ENCODE measurements at places on chromosomes 5 and 9.

GRCh38 chr5:169942181-169942580 lies 38.1 kb downstream of the INSYN2B start:
- no peak for DNase-seq

GRCh38 chr5:156893517-156893916 lies 43.4 kb downstream of the PPP1R2B start:
- DNase-seq: no peak

DNA sequence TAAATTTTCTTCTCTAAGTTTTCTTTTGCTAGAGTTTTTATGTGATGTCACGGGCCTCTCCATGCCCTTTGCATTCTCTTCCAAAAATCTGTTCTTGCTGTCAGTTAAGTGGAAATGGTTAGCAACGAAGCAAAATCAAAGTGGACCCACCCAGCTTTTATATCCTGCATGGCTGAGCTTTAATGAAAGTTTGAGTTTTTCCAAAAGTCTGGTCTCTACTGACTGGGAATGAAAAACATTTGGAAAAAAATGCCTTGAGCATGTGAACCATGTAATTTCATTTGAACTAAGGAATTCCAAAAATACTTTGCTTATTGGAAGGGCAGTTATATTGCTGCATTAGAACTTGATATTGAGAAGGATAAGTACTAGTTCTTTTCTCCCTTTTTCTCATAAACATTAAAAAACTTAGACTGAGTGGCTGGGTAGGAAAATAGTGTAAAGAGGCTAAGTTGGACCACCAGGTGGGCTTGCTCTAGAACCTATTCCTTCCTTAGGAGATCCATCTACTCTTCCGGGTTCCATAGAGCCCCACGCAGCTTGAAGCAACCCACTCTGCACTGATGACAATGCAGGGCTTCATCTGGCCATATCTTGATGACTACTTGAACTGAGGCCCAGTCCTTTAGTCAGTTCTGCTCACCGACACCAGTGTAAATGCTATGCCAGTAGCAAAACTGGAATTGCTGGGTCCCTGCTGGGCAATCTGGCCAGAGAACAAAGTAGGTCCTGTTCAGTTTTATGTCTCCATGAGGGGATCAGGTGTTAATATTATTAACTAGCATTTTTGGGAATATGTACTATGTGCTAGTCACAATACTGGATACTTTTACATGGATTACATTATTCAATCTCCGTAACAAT lies 17.4 kb upstream of the RIC1 start:
- DNase-seq: no peak

DNA sequence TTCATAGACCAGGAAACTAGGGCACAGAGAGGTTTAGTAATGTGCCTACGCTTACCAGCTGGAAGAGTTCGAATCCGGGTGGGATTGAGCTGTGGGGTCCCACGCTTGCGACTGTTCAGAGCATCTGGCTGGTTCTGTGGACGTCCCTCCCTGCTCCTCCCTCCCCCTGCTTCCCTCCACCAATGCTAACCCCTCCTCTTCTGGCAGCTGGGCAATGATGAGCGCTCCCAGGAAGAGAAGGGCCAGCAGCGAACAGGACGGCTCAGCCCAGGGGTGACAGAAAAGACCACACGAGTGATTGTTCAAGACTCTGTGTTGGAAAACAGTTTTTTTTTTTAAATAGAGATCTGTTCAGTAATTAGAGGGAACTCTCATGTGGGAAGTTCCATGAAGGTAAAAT lies 6.9 kb downstream of the FAM163B start:
- DNase-seq: no peak

- no peak for DNase-seq
Measured at GRCh38 chr5:120252839-120253238, 211.3 kb upstream of the PRR16 start.

DNA sequence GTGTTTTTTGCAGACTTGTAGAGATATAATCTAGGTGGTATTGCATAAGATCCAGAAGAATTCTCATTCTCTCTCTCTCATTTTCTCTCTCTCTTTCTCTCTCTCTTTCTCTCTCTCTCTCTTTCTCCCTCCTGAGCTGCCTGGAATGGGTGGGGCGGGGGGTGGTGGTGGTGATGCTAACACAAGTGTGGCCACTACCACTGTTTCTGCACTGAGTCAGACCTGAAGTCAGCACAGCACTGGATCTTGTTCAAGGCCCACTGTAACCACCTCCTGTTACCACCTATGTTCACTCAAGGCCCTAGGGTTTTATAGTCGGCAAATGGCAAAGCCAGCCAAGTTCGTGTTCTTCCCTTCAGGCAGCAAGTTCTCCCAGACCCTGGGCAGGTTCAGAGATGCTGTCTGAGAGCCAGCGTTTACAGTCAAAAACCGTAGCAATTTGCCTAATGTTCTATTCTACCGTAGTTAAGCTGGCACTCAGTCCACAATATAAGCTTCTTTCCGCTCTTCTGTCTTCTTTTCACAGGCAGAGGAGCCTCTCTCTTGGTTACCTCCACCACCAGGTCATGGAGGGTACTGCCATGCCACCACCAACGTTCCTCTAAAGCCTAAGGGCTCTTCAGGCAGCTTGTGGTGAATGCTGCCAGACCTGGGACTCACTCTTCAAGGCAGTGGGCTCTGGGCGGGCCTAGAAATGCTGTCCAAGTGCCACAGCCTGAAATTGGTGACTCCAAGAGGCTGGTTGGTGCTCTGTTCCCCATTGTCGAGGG lies 235.7 kb upstream of the PRR16 start:
- no peak for DNase-seq

DNA sequence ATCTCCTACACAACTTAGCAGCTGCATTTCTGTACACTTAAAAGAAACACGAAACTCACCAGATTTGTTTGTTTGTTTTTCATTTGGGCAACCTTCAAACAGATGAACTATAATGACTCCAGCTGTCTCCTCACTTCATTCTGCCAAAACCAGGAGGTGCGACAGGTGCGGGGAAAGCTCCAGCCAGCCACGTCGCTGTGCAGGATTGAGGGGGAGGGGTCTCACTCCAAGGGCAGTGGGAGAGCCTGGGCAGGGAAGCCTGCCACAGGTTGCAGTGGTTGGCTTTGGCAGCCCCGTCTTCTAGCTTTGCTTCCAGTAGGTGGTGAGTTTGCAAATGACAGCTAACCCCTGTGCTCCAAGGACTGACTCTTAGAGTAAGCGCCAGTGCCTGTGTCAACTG lies 215.8 kb downstream of the CEMIP2 start:
- no peak for DNase-seq

GRCh38 chr5:180823346-180823745 lies 20.7 kb upstream of the MGAT1 start:
- no peak for DNase-seq

GRCh38 chr9:93170571-93170970 lies 13.4 kb upstream of the WNK2 start:
- DNase-seq: no peak

DNA sequence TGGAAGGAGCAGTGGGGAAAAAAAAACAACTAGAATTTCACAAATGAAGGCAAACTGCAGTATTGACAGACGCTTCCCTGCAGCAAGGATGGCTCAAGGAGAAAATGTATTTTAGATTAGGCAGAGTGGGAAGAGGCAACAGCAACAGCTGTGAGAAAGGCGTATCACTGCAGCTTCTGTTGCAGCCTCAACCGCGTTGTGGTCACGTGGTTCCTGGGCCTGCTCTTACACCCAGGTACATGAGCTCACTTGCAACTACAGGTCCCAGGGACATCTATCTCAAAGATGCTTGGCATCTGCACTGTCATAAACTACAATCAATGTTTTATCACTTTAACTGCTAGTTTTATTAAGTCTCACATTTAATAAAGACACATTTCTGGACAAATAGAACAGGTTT lies 36.0 kb upstream of the GOLM1 start:
- DNase-seq: no peak

GRCh38 chr9:92634712-92635605 lies 35.0 kb downstream of the IPPK start:
- peak; percentile 89 for DNase-seq

- DNase-seq: no peak
Measured at GRCh38 chr9:99809586-99810319, 11.9 kb upstream of the NR4A3 start.

DNA sequence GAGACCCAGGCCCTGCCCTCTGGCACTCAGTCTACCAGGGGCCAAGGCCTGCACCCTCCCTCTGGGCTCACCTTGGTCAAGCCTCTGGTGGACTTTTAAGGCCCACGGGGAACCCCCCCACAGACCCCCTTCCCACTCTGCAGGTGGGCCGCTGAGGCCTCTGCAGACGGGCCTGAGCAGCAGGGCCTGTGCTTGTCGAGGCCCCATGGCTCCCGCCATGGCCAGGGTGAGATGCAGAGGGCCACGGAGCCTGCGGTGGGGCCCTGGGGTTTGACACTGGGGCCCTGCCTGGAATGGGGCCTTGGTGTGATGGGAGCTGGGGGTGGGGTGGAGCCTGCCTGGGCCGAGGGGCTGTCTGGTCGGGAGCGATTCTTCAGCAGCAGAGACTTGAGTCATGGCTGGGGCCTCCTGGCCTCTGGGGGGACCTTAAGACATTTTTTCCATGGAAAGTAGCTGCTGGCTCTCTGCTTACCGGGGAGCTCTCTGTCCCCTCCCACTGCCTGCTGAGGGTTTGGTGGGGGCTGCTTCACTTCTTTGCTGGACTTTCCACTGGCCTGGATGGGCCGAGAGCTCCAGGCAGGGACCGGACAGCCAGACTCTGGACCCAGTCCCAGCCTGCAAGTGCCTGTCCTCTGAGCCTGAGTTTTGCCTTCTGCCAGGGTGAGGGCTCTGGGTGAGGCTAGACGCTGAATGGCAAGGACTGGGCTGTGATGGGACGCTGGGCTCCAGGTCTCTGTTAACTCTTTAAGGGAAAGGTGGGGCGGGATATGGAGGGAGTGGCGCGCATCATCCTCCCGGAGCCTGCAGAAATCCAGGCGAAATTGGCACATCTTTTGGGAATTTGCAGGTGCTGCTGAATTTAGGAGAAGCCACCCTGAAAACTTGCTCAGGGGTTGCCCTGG lies 132.2 kb downstream of the RXRA start:
- DNase-seq: peak; percentile 92

- DNase-seq: no peak
Measured at GRCh38 chr9:120730654-120731514, 16.6 kb upstream of the MEGF9 start.

DNA sequence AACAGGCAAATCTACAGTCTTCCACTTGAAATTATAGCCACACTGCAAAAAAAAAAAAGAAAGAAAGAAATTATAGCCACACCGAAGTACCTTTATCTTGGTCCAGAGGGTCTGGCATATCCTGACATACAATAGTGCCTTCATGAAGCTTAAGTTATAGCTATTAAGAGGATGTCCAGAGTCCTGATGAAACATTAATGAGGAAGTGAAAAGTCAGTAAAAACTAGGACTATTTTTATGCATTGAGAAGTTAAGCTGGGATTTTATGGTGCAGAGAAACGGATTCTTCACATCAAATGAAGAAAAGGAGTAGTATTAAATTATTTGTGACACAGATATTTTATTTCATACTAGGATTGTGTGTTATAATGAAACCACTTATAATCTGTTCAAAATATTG lies 123.9 kb downstream of the SV2C start:
- no peak for DNase-seq

DNA sequence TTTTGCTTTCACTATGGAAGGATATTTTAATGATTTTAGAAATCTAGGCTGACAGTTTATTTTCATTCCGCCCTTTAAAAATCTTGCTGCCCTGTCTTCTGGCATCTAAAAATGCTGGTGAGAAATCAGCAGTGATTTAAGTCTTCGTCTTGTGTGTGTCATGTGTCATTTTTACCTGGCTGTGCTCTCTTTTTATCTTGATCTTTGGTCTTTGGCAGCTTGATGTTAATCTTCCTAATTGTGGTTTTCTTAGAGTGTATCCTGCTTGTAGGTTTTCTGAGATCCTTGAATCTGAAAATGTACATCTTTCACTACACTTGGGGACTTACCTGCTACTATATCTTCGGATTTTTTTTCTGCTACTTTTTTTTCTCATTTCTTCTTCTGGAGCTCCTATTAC lies 11.9 kb upstream of the LPCAT1 start:
- no peak for DNase-seq

- DNase-seq: no peak
Measured at GRCh38 chr5:10469253-10470050, 27.8 kb downstream of the ROPN1L start.

DNA sequence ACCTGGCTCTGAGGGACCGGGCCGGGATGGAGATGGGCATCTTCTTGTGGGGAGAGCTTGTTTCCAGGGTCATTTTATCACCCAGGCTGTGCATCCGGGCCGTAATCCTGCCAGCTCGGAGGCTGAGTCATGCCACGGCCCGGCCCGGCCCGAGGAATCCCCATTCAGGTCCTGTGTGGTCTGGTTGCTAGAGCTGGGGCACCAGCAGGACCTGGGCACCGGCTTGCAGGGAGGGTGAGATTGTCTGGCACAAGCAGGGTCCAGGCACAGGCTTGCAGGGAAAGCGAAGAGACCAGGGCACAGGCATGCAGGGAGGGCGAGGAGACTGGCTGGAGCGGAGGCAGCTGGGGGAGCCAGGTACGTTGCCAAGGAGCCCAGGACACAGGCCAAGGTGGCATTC lies 106.8 kb downstream of the RXRA start:
- DNase-seq: no peak

- no peak for DNase-seq
Measured at GRCh38 chr5:138263581-138263980, 10.8 kb downstream of the GFRA3 start.

Data from hindlimb muscle (tissue), 1 donor.